A549 treated with CORT108297 at 1 μM for 4 hours (cell line): ENCODE measurements at places on chromosomes 3 and 15. TPM values are rescaled to one million over a fixed set of nuclear protein-coding genes. Genes with fewer than 3 reads are reported as not detected.

ERICH6 gene
- 0.18 TPM in 1 of 5 replicates, not detected in the others for total RNA-seq

NPAP1 gene
- total RNA-seq, result not detected in 5 replicates

H1-8 gene
- total RNA-seq, result not detected in 5 replicates

GOLGA8T gene
- total RNA-seq, result 0.90 to 1.8 TPM (median 1.7 TPM) in 5 replicates

TMEM41A gene
- 19.9 to 21.4 TPM (median 20.3 TPM) in 5 replicates for total RNA-seq

LRRC31 gene
- total RNA-seq, result 0.02 TPM in 1 of 5 replicates, not detected in the others
